CD8-positive, alpha-beta memory T cell (primary cell): ENCODE measurements at places on chromosomes 5 and 9.

DNA sequence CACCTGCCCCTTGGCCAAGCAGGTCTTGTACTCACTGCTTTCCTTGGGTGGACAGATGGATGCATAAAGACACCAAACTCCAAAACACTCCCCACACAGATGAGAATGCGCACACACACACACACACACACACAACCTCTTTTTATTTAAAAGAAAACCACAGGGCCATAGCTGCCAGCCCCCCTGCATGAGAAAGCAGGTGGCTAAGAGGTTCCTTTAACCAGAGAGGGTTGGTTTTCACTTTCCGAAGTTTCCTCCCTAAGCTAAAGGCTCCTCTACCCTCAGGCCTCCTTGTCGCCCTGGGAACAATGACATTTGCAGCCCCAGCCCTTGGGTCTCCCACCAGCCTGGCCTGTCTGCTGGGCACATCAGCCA is 11.1 kb downstream of the NR5A1 start:
- DNase-seq, result no peak

DNA sequence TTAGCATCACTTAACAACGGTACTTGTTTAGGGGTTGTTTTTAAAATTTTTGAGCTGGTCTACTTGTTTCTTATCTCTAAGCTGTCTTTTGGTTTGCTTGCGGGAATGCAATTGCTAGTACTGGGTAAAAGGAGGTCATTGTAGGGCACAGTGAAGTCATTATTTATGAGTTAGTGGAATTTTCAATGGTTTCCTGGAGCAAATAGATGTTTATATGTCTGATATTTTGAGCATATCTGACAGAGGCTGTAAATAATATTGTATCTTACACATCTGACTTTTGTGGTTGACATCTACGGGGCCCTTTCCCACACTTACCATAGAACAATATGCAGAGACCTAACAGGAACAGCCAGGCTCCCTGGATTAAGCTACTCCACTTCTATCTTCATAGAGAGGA is 90.4 kb upstream of the IL6ST start:
- DNase-seq, result no peak

DNA sequence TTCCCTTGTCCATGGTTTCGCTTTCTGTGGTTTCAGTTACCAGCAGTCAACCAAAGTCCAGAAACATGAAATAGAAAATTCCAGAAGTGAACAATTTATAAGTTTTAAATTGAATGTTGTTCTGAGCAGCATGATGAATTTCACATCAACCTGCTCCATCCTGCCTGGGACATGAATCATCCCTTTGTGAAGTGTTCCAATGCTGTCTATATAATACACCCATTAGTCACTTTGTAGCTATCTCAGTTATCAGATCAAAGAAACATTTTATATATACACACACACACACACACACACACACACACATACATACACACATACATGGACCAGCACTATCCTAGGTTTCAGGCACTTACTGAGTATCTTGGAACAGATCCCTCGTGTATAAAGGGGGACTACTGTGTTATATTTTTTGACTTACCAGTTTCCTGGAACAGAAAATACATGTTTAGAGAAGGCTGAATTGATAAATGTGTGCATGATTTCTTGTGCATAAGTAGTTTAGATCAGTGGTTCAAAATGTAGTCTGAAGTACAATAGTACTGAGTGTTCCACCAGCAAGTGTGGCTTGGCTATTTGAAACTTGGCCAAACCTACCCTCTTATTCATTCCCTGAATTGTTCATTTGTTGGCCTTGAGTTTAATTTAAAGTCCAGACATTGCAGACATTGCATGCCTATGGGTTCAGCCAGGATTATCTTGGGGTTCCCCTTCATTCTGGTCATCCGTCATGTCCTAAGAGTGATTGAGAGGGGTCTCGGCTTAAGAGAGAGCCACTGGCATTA is 510.0 kb downstream of the GADD45G start:
- no peak for DNase-seq

- DNase-seq, result no peak
Observed at GRCh38 chr5:36573438-36573837, 33.0 kb upstream of the SLC1A3 start.

DNA sequence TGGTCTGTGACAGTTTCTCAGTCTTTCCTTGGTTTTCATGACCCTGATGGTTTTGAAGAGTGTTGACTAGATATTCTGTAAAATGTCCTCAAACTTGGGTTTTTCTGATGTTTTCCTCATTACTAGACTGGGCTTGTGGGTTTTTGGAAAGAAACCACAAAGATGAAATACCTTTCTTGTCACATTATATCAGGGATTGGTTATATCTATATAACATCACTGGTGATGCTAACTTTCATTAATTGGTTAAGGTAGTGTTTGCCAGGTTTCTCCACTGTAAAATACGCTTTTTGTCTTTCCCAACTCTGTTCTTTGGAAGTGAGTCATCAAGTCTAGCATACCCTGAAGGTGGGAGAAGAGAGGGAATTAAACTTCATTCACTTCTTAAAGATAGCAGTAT is 3.3 kb upstream of the IL31RA start:
- no peak for DNase-seq

DNA sequence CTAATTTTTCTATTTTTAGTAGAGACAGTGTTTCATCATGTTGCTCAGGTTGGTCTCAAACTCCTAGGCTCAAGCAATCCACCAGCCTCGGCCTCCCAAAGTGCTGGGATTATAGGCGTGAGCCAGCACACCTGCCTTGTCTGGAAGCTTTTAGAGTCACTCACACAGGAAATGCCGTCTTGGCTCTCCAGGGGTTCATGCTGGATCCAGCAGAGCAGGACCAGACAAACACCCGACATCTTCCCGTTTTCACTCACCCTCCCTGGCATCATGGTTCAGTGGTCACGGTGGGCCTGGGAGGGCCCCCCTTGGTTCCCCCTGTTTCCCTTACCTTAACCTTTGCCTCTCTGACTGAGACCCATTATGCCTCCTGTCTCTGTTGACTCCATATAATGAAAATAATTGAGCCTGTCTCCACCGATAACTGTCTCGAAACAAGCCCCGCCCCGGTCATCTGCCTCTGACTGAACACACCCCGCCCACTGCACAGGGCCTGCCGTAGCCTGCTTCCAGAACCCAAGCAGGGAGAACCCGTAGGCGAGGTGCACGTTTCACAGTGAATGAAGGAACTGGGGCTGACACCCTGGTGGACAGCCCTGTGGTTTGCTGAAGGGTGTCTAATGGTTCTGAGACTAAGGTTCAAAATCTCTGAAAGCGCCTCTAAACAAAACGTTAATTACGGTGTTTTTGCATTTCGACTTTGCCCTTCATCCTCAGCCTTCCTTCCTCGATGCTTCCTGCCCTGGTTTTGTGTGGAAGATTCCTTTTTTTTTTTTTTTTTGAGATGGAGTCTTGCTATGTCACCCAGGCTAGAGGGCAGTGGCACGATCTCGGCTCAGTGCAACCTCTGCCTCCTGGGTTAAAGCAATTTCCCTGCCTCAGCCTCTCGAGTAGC is 39.7 kb upstream of the SPRY4 start:
- DNase-seq, result no peak

DNA sequence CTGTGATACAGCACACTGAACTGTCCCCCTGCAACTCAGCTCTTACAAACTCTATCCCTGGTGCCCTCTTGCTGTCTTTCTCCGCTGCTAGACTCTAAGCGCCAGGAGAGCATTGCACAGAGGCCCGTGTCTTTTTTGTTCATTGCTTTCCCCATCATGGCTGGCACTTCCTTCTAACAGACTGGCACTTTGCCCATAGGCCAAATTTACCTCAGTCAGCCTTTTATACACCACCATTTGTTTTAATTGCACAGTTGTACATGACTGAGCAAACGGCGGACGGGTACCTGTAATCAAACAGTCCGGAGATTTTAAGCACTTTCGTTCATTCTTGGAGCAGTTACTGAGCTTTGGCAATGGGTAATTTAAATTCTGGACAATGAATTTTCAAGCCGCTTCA is 102.2 kb upstream of the CLINT1 start:
- DNase-seq, result no peak

DNA sequence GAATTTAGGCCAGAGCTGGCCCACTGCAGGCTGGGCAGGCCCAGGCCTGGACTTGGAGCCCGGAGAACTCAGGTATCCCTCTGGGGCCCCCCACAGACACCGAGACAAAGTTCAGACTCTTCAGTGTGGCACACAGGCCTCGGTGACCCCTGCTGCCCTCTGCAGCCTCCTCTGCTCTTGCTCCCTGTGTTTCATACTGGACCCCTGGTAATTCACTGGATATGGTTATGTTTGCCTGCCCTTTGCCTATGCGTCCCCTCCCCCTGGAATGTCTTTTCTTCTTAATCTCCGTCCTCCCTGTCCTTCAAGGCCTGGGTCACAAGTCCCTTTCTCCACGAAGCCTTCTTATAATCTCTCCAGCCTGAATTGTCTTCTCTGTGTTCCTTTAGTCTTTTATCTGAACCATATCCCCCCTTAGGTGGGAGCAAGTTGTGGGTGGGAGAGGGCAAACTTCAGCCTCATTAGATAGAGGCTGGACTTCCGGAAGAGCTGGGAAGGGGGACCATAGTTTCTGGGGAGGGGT is 30.1 kb downstream of the GSN start:
- no peak for DNase-seq

GRCh38 chr9:33350310-33350709 is 52.1 kb downstream of the AQP7 start:
- no peak for DNase-seq

- no peak for DNase-seq
Observed at GRCh38 chr5:169431386-169431785, 130.4 kb upstream of the SLIT3 start.

DNA sequence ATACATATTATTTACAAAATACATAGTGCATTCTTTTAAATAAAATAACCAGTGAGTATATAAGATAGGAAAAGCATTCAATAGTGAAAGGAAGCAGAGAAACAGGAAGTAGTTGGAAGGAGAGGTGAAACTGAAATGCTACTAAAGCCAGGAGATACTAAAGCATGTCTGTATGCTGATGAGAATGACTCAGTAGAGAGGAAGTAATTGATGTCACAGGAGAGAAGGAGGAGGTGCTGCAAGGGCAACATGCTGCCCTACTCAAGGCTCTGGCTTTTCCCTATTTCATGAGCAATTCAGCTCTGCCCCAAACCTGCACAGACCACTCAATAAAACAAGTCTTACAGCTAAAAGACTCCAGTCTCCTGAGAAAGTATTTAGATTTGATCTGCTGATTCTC is 108.5 kb upstream of the TXNDC8 start:
- no peak for DNase-seq

DNA sequence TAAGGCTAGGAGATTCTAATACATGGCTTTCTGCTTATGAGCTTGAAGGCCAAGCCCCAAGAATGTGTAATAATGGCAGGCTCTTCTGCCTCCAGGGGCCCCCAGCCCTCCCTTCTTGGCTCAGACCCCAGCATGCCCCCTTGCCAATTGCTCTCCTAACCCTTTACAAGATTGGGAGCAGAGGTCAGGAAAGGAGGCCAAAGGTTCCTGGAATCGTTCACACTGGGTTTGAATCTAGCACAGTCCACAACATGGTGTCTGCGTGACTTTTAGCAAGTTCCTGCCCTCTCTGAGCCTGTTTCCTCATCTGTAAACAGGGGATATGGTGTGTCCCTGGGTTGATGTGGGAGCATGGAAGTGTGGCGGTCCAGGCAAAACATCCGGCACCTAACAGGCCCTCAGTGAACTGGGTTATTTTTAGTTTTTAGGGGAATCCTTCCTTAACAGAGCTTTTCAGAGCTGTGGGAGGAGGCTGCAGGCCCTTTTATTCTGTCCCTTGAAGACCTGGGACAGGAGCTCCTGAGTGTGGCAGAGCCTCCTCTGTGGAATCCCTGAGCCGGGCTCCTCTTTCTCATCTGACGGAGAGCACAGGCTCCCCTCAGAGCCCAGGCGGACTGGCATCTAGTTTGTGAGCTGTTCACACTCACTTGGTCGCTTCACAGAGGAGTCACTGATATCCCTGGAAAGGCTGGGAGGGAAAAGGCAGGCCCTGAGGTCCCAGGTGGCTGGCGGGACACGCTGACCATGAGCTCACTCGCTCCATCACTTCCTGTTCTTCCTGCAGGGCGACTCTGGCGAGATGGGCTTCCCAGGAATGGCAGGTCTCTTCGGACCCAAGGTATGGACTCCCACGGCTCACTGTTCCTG is 23.4 kb upstream of the ORM1 start:
- peak; percentile 14 for DNase-seq

GRCh38 chr9:133453651-133454050 is 6.1 kb upstream of the CACFD1 start:
- DNase-seq, result no peak
